ENCODE measurements at places on chromosomes 12 and 14. TPM values are rescaled to one million over a fixed set of nuclear protein-coding genes. Genes with fewer than 3 reads are reported as not detected.

Gene CPSF6
- 113 TPM for total RNA-seq

Gene PLEK2
- 0.47 TPM for total RNA-seq

Gene TAS2R31
- total RNA-seq = 25.0 TPM

Gene SYNDIG1L
- 1.1 TPM for total RNA-seq

Gene TAS2R13
- 8.3 TPM for total RNA-seq

Gene NGB
- 4.1 TPM for total RNA-seq

Gene ITGB7
- total RNA-seq = not detected

Gene TAS2R14
- 11.4 TPM for total RNA-seq

Gene BBOF1
- total RNA-seq = 8.9 TPM

Gene NID2
- total RNA-seq = 8.9 TPM

Gene FLRT2
- total RNA-seq = 154 TPM

Gene SOAT2
- total RNA-seq = not detected

Gene FGF23
- total RNA-seq = not detected

Gene BEST3
- total RNA-seq = 0.78 TPM

Gene INSM2
- total RNA-seq = 0.47 TPM

Gene ARHGDIB
- 5.8 TPM for total RNA-seq

Gene PITPNM2
- total RNA-seq = 9.0 TPM

Gene C12orf60
- 3.6 TPM for total RNA-seq

Gene ZBTB25
- total RNA-seq = 17.2 TPM

Gene NT5DC3
- 32.8 TPM for total RNA-seq

Gene OAS3
- total RNA-seq = 1.6 TPM

Gene ALG10
- total RNA-seq = 32.1 TPM

Gene TAS2R7
- 1.1 TPM for total RNA-seq

Gene CCDC177
- total RNA-seq = 6.9 TPM

Gene DEPDC4
- total RNA-seq = 1.2 TPM

Gene COQ6
- total RNA-seq = 23.9 TPM

Gene HOXC9
- total RNA-seq = not detected

Gene ALDH6A1
- 28.7 TPM for total RNA-seq

Gene GLIPR1L1
- not detected for total RNA-seq

Gene GPR84
- total RNA-seq = 0.16 TPM

Gene CCDC184
- 17.0 TPM for total RNA-seq

Measured in occipital lobe (tissue), 3 donors.